ENCODE measurements at places on chromosomes 7 and 10. TPM values are rescaled to one million over a fixed set of nuclear protein-coding genes. Genes with fewer than 3 reads are reported as not detected.
A peak's percentile ranks its signal among the peaks of the same experiment; 100 is the strongest.

The RSPH10B2 gene
- total RNA-seq = 0.24 TPM

DNA sequence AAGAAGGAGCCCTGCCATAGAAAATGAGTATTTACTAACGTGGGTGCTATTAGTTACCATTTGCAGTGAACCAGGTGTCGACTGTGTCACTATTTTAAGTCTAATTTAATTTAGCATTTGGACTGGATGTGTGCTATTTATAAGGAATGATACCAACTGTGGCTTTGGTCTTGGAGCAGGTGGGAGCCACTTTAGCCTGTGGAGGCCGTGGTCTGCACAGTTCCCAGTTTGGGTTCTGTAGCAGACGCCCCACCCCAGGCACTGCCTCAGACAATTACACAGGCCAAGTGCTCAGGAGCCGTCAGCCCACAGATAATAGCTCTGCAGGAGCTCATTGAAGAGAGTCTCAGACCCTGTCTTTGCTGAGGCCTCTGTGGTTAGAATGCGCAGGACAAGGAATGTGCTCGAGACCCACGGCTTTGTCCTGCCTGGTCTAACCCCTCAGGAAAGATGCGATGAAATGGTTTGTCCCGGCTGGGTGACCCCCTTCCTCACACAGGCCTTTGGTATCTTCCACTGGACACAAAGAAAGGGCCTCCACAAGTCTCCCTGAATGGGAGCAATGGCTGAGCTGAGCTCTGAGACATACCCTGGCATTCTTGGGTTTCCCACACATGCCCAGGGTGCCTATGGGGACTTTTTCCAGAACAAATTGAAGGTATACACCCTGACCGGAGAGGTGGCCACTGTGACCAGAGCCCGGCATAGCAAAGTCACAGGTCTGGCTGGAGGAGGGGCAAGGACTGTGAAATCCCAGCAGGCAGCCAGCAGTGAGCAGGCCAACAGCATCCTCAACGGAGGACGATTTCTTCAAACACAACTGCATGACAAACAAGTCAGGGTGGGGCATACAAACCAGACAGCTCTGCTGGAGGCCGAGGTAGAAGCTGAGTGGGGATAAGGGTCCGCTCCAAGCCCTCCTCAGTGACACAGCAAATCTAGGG lies 251.2 kb downstream of the ARHGAP12 start:
- DNase-seq = no peak

The CTNNA3 gene
- not detected for total RNA-seq

DNA sequence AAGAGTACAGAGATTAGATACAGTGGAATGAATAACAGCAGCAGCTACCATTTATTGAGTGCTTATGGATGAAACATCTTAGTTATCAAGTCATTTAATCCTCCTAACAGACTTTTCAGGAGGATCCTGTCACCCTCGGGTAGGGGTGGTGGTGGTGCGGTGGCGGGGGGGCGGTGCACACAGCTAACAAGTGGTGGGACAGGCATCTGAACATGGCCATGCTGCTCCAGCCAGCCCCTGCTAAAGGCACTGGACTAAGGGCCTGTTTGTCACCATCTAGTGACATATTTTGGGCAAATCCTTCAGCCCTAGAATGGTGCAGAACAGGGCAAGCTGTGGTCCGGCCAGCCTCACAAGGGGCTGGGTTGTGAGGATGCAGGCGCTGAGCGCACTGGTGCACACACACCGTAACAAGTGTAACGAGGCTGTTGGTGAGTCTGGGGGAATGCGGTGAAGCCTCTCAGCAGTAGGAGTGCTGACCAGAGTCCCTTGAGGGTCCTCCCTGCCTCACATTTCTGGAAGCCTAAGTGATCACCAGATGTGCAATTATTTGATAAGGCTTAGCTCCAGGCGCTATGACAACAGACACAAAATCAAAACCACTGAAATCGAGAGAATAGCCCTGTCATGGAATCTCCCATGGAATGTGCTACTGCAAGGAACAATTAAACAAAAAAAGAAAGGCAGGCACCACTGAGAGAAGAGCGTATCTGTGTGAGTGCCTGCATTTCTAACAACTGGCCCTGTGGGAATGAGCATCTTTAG lies 102.2 kb downstream of the RNF216 start:
- no peak for DNase-seq

GRCh38 chr10:127990846-127991542 lies 84.1 kb downstream of the PTPRE start:
- DNase-seq = peak; percentile 80

The GRM8 gene
- total RNA-seq = not detected

DNA sequence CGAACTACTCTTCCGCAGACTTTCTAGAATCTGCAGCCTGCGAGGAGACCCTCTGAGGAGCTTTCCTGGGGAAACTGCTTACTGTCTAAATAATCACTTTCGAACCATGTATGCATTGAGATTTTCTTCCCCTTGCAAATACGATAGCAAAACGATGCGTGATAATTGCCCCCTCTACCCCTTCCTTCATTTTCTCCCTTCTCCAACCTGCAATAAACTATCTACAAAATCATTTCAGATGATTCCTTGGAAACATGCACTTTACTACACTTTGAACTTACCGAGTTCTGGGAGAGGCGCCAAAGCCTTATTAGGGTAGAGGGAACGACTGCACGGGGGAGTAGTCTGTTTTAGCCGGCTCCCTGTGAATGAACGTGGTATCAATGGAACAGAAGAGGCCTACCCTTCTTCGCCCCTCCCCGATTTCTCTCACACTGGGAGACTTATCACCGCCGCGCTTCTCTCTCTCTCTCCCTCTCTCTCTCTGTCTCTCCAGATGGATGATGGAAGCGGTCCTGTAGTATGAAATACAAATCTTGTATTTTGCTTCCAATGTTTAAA lies at the start of gene FGFBP3:
TSS of gene FGFBP3 (minus strand) at position 370 of the 561 bp plus-strand sequence. CDS start 517 bp downstream, outside the sequence.
- DNase-seq = peak; percentile 58

GRCh38 chr10:119026301-119027110 lies 3.0 kb upstream of the NANOS1 start:
- DNase-seq = no peak

The AUTS2 gene
- total RNA-seq = 4.7 TPM

GRCh38 chr10:91422915-91423314 lies 12.8 kb downstream of the HECTD2 start:
- no peak for DNase-seq

DNA sequence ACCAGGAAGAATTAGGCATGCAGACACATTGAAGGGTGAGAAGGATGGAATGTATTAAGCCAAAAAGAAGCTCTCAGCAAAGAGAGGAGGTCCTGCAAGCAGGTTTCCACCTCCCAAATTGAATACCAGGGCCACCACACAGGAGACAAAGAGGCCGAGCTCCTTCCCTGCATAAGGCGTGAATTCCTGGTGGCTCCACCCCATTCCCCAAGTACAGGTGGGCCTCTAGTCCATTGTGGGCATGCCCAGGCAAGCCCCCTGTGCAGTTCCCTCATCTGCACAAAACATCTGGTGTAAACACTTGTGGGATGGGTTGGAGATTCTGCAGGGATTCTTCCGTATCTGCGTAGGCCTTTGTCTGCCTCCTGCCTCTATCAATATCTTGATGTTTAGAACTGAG lies 817.5 kb downstream of the NRG3 start:
- DNase-seq = no peak

DNA sequence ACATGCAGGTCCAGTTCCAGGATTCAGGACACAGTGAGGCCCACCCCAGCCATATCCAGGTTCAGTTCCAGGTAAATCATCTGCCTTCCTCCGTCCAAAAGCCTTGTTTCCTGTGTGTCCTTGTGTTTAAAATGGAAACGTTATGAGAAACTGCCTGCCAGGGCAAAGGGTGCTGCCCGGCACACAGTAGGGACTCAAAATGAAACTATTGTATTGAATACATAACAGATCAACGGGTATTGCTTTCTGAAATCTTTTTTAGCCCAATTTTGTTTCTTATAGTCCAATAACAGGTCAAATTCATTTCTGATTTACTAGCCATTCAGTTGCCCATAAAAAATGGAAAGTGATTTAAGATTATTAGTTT lies 115.5 kb downstream of the EGFR start:
- no peak for DNase-seq

The CAMK2B gene
- 0.76 TPM for total RNA-seq

DNA sequence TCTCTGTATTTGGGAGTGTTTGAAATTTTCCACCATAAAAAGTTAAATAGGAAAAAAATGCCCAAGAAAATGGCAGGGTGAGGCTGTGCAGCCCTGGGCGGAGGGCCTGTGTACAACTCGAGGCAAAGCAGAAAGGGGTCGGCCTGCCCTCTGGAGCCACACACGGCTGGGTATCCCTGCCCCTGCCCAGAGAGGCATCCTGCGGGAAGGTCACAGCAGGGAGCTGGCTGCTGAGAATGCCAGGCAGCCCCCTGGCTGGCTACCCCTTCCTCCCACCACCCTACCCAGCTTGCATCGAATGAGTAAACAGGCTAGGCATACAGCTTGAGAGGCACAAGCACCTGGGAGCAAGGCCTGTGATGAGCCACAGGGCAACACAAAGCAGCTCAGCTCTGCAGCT lies 46.1 kb downstream of the CAMK2B start:
- DNase-seq = peak; percentile 4

- no peak for DNase-seq
Observed at GRCh38 chr7:111605246-111605645, 43.0 kb upstream of the IMMP2L start.

The LYZL2 gene
- not detected for total RNA-seq

The CALY gene
- not detected for total RNA-seq

DNA sequence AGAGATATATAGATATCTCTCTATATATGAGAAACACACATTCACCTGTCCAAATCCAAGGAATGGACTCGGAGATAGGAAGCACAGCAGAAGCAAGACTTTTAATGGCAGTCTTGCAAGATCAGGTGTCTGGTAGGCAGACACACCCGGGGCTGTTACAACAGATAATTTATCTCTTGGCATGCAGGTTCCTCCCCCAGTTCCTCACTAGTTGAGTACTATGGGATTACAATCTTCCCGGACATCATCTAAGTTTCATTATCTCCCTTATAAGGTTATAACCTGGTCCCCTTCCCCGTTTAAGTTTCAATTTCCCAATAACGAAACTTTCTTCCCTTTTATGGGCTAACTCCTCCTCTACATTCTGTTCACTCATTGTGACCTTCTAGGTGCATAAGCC lies 399.3 kb downstream of the PPP1R3A start:
- DNase-seq = no peak

The ASB10 gene
- not detected for total RNA-seq

The PTPRE gene
- 34.0 TPM for total RNA-seq

GRCh38 chr7:94623820-94624219 lies 32.1 kb downstream of the SGCE start:
- DNase-seq = no peak

- DNase-seq = no peak
Observed at GRCh38 chr7:141312828-141313521, 238.2 kb upstream of the AGK start.

- DNase-seq = no peak
Observed at GRCh38 chr7:84236398-84236797, 41.8 kb upstream of the SEMA3A start.

The CALHM1 gene
- not detected for total RNA-seq

DNA sequence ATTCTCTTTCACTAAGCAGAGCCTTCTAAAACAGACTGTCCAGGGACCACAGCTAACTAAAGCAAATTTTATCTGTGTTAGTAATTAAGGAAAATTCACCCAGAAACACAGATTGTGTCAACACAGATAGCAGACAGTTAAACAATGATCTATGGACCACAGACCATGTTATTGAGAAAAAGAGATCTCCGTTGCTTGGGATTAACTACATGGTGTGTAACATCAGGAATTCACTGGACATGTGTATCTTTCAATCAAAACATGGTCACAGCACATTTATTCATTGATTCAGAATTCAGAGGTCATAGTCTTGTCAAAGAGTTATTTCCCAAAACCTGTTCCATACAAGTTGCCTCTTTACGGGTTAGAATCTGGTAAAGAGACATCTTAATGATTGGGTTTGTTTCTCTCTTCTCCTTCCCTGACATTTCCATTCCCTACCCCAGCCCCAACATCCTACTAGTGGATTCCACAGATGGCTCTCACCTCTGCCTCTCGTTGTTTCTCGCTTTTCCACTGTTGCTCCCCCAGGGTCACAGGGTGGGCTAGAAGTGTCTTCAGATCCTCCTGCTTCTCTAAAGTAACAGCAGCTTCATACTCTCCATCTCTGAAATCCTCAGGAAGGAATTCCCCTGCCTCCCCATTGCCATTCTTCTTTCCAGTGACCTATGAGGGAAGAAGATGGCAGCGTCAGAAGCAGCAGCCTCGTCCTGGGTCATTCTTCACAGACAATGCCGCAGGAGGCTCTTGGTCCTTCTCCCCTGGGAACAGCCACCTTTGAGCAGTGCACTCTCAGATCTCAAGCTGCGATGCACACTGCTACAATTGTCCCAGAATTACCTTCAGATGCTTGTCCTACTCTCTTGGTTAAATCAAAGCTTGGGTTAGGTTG lies 958 bp downstream of the ANKRD1 start:
- DNase-seq = no peak

GRCh38 chr7:79552463-79552862 lies 99.0 kb upstream of the MAGI2 start:
- no peak for DNase-seq

DNA sequence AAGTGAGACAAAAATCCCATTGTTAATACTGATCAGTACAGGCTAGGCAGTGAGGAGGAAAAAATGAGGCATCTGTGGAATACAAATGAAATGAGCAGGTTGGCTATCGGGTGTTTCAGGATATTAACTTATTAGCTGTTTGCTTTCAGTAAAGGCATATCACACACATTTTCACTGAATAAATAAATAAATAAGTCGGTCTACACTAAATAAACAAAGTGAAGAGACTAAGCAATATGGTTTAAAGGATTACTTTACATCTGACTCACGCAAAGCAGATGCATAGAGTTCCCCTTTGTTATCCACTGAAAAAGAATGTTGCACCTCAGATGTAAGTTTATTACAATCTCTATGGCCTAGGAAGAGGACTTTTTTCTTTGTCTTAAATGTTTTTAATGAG lies 6.3 kb upstream of the SEMA3A start:
- DNase-seq = no peak

The OR9A2 gene
- not detected for total RNA-seq

- peak; percentile 64 for DNase-seq
Observed at GRCh38 chr10:71746344-71747037, 26.8 kb downstream of the VSIR start.

The ACHE gene
- not detected for total RNA-seq

GRCh38 chr7:105387508-105388355 lies 989 bp downstream of the SRPK2 start:
- peak; percentile 61 for DNase-seq

GRCh38 chr7:132002343-132002968 lies 446.0 kb upstream of the PODXL start:
- DNase-seq = no peak

The LRIT1 gene
- total RNA-seq = not detected

DNA sequence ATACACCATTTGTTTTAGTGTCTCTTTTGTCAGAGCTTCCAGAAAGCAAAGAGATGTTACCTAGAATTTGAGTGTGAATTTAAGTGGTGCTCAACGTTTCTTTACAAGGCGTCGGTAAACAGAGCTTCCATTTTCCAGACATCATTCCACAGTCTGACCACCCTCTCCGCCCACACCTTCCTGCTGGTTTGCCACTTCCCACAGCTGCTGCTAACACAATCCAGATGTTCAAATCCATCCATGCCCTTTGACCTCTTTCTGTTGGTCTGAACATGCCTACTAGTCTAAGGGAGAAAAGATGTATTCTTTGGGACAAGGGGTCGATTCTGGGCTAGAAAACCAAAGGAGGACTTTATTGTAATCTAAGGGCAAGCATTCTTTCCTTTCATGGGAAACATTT lies 86.1 kb downstream of the FAM107B start:
- DNase-seq = no peak

- no peak for DNase-seq
Observed at GRCh38 chr10:114087655-114088054, 44.0 kb downstream of the ADRB1 start.

- no peak for DNase-seq
Observed at GRCh38 chr7:44977959-44978335, 868 bp downstream of the MYO1G start.

- no peak for DNase-seq
Observed at GRCh38 chr7:88357781-88358525, 51.3 kb upstream of the STEAP4 start.

The STEAP4 gene
- total RNA-seq = not detected

Measured in activated CD4-positive, alpha-beta memory T cell treated with anti-CD3 and anti-CD28 coated beads for 36 hours (primary cell).